ENCODE measurements at places on chromosomes 7 and 10.
A peak's percentile ranks its signal among the peaks of the same experiment; 100 is the strongest.

GRCh38 chr10:26437637-26438461 is at the start of gene APBB1IP:
APBB1IP (plus strand) TSS chr10:26438341; CDS start chr10:26492327, 53,986 bp downstream.
- peak; percentile 42 for DNase-seq

DNA sequence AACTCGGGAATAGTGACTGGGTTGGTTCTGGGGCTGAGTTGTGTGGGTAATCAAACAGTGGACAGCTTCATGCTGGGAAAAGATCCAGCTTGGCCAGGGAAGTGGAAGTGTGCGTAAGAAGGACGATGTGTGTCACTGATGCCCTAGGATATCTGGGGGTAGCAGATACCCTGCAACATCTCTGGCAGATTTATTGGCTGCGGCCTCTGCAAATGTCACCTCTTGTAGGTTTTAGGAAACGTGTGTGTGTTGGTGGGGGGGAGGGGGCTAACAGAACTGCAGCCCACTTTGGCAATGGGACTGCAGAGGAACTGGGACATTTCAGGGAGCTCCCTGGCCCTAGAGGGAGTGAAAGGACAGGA is 965 bp upstream of the AGAP3 start:
- DNase-seq: no peak

GRCh38 chr10:50432211-50433009 is 181.1 kb upstream of the ASAH2 start:
- no peak for DNase-seq

DNA sequence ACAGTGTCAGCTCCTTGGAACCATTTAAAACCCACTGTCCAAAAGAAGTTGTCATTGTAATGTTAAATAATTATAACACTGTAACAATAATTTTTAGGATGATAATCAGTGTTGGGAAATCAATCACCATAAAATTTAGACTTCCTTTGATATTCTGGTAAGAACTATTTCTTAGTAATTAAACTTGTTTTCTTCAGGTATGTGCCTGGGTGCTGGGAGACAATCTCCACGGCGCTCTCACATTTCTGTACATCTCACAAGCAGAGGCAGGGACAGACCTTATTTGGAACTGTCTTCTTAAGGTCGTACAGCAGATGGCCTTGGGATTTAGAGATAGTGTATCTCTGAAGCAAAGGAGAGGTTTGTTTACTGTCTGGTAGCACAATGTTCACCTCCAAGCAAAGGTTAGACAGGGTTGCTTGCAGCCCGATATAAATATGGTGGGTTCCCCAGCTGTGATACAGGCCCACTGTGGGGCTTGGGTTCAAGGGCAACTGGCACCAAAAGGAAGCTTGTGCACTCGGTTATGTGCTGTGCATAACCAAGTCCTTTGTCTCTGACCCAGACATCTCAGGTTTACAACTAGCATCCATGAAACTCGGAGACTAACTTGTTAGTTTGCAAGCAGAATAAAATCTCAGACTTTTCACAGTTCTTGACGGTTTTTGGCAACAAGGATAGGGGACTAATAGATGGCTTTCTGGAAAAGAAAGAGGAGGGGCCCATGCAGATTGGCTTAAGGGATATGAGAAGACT is 125.5 kb downstream of the RNF32 start:
- DNase-seq: no peak

DNA sequence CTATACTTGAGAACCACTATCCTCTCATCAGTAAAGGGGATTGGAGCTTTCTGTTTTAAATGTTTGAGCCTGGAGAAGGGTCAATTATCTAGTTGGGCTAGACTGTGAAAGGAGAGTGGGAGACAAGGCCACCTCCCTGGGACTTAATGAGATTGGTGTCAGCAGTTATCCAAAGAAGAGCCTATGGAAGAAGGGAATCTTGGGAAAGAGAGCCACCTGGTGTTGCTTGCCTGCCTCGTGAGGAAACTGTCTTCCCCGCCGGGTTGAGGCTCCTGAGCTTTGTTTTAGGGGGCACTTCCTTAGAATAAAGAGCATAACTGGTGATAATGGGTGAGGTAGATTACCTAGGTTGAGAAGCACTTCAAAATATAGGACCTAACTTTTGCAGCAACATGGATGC is 32.0 kb upstream of the ABCB4 start:
- no peak for DNase-seq

- peak; percentile 56 for DNase-seq
Observed at GRCh38 chr10:97612386-97612785, 20.9 kb downstream of the MORN4 start.

GRCh38 chr7:43072530-43072929 is 39.9 kb upstream of the HECW1 start:
- no peak for DNase-seq

- DNase-seq: no peak
Observed at GRCh38 chr10:18601321-18601720, 50.1 kb downstream of the NSUN6 start.

DNA sequence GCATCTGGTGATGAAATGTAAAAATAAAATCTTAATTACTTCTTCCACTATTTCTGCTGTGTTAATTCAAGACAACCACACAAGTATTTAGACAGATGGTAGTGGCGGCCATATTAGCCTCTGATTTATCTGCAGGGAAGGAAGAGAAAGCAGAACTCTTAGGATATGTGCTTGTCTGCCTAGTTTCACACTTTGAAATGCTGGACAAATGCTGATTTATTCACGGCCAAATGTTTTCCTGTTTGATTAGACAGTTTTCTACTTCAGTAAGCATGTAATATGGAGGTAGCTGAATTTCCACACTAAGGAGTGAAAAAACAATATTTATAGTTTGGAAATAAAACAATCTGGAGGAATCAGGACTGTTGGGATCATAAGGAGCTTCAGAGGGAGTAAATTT is 158.1 kb downstream of the AGMO start:
- DNase-seq: no peak

DNA sequence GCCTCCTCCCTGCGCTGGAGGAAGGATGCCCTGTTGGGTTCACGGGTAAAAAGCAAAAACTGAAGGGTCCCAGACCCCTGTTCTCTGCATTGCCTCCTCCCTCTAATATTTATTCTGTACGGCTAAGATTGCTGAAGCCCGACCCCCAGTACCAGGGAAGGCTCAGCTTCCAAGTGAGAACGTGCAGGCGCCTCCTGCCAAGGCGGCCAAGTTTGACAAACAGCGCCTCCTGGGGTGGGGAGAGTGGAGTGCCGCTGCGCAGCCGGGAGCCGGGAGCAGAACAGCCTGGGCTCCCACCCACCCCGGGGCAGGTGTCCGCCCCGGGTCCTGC is 4.7 kb upstream of the EBF3 start:
- peak; percentile 76 for DNase-seq

GRCh38 chr10:98664329-98665042 is 217.8 kb upstream of the HPS1 start:
- peak; percentile 36 for DNase-seq

- no peak for DNase-seq
Observed at GRCh38 chr10:30579574-30579973, 50.0 kb downstream of the LYZL2 start.

GRCh38 chr7:41809116-41809515 is 106.2 kb upstream of the INHBA start:
- no peak for DNase-seq

DNA sequence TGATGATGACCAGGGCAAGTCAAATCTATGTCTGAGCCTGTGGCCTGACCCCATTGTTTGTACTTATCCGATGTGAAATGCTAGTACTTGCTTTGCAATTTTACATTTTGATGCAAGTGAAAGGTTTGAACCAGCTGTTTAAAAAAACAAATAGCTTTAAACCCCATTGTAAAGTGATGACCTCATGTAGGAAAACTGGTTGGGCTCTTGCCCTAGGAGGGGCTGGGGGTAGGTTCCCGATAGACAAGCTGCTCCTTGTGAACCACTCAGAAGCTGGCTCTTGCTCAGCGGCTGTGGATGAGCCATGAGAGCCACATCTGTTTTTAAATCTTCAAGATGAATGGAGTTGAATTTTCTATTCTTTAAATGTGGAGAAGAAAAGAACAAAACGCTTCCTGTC is 185.3 kb downstream of the WDR11 start:
- DNase-seq: no peak
